Neural progenitor cell (in vitro differentiated cells): ENCODE measurements at places on chromosomes 5 and 9.

- DNase-seq, result no peak
Measured at GRCh38 chr5:142660196-142660595, 25.7 kb downstream of the FGF1 start.

DNA sequence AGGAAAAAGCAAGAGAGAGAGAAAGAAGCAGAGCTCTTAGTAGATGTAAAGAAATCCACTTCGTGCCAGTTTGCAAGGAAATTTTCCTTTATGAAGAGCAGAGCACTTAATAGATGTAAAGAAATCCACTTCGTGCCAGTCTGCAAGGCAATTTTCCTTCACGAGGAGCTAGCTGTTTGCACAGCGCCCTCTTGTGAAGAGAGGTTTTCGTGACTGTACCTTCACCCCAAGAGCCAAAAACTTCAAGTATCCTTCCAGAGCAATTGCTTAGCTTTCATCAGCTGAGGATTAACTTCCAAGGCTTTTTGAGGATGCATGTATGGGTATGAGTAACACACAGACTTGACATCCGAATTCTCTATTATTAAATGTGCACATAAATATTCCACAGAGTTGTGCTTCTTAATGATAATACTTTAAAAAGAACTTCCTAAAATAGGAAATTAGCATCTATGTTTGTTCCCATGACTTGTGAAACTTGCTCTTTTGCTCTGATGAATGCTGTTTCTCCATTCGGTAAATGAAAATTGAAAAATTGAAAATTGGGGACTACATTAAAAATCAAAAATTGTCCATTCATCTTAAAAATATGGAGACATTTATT lies 525.6 kb downstream of the PDE4D start:
- peak; percentile 78 for DNase-seq

DNA sequence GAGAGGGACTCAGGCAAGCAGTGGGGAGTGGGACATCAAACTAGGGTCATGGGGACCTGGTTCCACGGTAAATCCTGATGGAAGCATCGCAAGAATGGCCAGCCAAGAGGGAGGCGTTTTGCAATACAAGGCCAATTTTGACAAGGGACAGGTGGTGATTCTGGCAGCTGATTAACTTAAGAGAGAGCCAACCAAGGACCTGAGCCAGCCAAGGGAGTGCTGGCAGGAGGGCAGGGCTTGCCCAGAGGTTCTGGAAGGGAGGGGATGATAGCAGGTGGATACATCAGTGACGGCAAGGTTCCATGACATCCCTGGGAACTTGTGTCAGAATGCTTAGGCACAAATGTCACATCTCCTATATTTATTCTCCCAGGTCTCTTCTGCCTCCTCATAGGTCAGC lies 32.8 kb upstream of the PUM3 start:
- DNase-seq, result no peak

GRCh38 chr5:75034137-75034739 lies 18.1 kb downstream of the GCNT4 start:
- DNase-seq, result no peak

GRCh38 chr9:79143211-79143610 lies 428.6 kb upstream of the TLE4 start:
- DNase-seq, result no peak

- DNase-seq, result no peak
Measured at GRCh38 chr9:79408617-79409016, 163.1 kb upstream of the TLE4 start.

GRCh38 chr9:7977586-7977985 lies 178.0 kb upstream of the DMAC1 start:
- no peak for DNase-seq

GRCh38 chr9:98795970-98796363 lies 388 bp downstream of the ANKS6 start:
- peak; percentile 55 for DNase-seq

DNA sequence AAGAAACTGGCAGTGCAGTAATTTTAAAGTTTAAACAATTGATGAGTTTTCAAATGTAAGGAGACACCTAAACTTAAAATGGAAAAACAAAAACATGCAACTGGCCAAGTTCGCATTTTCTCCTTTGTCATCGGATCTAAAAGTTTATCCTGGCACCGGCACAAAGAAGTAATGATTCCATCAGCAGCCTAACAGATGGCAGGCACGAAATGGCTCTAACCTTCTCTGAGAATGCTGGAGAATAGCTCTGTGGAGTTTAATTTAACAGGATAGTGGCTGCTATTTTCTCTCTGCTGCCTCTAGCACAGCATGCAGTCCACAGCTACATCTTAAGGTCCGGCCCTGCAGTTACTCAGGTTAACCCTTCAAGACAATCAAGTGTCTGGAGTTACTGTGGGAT lies 82.2 kb downstream of the PRELID2 start:
- DNase-seq, result peak; percentile 23

DNA sequence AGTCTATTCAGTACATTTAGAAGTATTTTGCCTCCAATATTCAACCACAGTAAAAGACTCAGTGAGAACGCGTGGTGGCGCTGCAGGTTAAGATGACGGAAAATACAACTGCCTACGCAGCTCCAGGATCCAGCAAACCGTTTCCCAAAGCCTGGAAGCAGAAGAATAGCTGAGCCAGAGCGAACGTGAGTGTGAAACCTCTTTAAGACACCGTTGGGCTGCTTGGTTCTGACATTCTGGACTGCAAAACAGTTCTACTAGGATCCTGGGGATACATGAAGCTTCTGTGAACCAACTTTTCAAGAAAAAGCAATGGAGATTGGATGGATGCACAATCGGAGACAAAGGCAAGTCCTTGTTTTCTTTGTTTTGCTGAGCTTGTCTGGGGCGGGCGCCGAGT lies at the start of gene PCDHB16:
Gene PCDHB16 (plus strand): TSS at position 140 of the 400 bp plus-strand sequence. CDS start 173 bp downstream, at position 313.
- peak; percentile 79 for DNase-seq

DNA sequence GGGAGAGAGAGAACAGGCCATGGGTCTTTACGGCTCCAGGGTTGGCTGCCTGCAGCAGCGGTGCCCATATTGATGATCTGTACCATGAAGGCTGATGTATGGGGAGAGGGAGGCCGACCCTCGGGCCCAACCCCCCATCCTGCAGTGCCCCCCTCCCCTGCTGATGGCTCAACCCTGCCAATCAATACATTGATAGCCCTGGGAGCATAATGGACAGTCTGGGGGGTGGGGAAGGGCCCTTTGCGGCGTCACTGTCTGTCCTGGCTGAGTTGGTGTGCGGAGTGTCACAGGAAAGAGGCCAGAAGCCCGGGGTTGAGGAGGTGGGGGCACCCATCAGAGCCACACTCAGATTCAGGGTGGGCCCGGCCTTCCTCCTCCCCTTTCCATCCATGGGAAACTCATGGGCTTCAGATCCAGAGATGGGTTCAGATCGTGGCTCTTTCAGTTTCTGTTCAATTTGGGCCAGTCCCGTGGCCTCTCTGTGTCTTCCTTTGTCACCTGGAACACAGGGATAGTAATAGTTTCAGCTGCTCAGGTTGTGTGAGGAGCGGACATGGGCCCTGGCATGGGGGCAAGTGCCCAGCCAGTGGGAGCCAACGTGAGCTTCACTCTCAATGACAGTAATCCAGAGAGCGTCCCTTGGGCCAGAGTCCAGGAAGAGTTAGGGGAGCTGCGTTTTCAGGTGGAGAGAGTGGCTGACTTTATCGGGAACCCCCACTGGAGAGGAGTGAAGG lies 9.5 kb downstream of the FGF18 start:
- no peak for DNase-seq

- no peak for DNase-seq
Measured at GRCh38 chr5:6837519-6838110, 124.4 kb downstream of the TENT4A start.
